ENCODE measurements at places on chromosomes 1 and 21.
A peak's percentile ranks its signal among the peaks of the same experiment; 100 is the strongest.

DNA sequence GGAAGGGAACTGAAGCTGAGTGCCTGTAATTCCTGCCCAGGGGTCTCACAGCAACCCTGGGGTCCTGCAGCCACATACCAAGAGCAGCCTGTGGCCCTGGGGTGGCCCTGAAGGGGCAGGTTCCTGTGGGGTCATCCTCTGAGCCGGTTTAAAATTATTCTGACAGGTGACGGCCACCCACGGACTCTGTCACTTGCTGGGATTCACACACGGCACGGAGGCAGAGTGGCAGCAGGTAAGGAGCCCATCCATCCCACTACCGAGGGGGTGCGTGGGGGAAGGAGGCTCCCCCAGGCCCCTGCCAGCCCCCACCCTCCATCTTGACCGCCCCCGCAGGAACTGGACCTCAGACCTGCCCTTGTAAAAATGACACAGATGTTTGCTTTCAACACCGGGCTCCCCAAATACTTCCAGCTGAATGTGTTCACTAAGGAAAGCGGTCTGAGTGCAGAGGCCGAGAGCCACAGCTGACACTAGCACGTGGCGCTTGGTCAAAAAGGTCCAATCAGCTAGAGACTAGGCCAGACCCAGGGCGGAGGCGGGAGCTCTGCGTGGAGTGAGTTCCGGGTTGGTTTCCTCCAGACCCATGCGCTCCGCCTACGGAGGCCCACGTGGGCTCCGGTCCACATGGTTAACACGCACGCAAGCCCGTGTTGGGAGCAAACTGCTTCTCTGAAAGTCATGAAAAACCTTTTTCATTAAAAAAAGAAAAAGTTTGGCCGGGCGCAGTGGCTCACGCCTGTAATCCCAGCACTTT is 10.0 kb downstream of the YBEY start:
- peak; percentile 64 for DNase-seq

DNA sequence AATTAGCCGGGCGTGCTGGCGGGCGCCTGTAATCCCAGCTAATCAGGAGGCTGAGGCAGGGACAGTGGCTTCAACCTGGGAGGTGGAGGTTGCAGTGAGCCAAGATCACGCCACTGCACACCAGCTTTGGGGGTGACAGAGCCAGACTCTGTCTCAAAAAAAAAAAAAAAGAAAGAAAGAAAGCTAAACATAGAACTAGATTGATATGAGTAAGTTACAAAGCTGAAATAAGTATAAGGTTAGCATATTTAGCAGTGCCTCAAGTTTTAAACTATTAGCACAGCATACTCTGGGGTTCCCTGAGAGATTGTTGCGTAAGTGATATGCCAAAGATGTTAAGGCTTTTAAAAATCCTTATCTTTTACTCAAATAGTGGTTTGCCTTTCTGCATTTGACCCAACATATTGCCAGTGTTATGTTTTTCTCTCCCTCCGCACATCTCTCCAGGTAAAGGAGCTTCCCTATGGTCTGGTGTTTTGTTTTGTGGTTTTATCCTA is 126.1 kb downstream of the CD247 start:
- no peak for DNase-seq

DNA sequence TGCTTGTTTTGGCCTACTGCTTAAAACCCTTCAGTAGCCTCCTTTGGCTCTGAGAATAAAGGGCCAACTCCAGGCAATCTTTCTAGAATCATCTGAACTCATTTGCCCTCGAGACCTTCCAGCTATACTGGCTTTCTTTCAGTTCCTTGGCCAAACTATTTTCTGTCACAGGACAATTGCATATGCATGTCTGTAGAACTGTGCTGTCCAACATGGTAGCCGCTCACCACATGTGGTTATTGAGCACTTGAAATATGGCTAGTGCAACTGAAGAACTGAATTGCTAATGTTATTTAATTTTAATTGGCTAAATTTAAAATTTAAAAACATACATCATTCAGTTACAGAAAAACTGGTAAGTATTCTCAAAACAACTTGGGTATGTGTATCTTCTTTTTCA is 14.3 kb upstream of the GNL2 start:
- no peak for DNase-seq

DNA sequence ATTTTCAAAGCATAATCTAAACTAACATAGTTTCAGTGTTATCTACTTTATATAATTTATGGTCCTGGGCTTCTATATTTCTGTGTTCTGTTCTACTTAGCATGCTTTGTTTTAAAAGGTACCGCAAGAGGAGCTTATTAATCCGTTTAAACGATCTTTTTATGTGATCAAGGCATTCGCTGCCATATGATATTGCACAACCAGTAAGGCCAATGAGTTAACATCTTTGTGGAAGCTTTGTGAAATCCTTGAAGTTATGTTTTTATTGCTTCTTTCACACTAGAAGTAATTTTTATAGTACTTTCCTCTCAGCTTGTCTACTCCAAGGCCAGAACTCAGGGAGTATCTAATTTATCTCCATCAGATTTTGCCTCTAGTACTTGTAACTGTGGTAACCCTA is 8.9 kb downstream of the LRRC8C start:
- no peak for DNase-seq

GRCh38 chr1:52976183-52977035 is 49.3 kb downstream of the SCP2 start:
- DNase-seq: peak; percentile 77

DNA sequence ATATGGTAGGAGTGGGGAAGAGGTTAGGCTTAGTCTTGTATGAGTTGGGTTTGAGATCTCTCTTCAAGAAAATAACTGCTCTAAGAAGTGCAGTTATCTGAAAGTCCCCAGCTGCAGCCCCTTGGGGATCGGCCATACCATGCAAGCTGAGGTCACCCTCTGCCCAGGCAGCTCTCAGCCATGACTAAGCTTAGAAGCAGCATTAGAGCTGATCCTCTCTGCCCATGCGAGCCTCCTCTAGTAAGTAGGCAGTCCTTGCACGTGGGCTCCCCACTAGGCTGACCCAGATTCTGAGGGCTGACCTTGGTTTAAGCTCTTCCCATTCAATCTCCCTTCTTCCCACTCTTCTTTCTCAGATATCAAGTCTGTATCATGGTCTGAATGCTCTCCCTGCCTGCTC is 121.0 kb upstream of the UBE2U start:
- no peak for DNase-seq

GRCh38 chr1:53104289-53104913 is 38.0 kb downstream of the SLC1A7 start:
- no peak for DNase-seq

GRCh38 chr1:171017426-171017825 is 73.3 kb upstream of the FMO3 start:
- DNase-seq: no peak

- no peak for DNase-seq
Observed at GRCh38 chr1:109719337-109719837, 7.3 kb downstream of the GSTM5 start.

GRCh38 chr1:203791498-203791897 is 3.9 kb upstream of the ZBED6 start:
- DNase-seq: no peak

GRCh38 chr1:44566281-44567046 is 107.8 kb downstream of the TMEM53 start:
- DNase-seq: no peak
